Left lung (tissue), 14 donors: ENCODE measurements at places on chromosomes 13 and 19.

- no peak for DNase-seq
Observed at GRCh38 chr19:17687857-17688784, at the start of gene UNC13A. UNC13A (minus strand) TSS chr19:17688354; CDS start chr19:17688199, 155 bp downstream.

- DNase-seq: no peak
Observed at GRCh38 chr19:55441692-55442321, 1.3 kb downstream of the SHISA7 start.

DNA sequence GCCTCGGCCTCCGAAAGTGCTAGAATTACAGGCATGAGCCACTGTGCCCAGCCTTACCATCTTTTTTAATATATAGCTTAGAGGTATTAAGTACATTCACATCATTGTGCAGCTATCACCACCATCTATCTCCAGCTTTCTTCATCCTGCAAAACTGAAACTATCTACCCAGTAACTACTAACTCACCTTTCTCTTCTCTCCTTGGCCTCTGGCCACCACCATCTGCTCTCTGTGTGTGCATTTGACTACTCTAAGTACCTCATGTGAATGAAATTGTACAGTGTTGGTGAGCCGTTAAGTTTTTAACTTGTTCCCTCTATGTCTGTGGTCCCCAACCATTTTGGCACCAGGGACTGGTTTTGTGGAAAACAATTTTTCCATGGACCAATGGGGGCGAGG is 56.1 kb downstream of the CDK8 start:
- DNase-seq: no peak

- DNase-seq: no peak
Observed at GRCh38 chr13:73168953-73169401, 110.2 kb downstream of the KLF5 start.

GRCh38 chr19:36986601-36987000 is 70.5 kb downstream of the ZNF568 start:
- DNase-seq: no peak

GRCh38 chr13:92218615-92219014 is 820.2 kb downstream of the GPC5 start:
- DNase-seq: no peak

GRCh38 chr13:86920961-86921360 is 750.2 kb upstream of the SLITRK5 start:
- DNase-seq: no peak

DNA sequence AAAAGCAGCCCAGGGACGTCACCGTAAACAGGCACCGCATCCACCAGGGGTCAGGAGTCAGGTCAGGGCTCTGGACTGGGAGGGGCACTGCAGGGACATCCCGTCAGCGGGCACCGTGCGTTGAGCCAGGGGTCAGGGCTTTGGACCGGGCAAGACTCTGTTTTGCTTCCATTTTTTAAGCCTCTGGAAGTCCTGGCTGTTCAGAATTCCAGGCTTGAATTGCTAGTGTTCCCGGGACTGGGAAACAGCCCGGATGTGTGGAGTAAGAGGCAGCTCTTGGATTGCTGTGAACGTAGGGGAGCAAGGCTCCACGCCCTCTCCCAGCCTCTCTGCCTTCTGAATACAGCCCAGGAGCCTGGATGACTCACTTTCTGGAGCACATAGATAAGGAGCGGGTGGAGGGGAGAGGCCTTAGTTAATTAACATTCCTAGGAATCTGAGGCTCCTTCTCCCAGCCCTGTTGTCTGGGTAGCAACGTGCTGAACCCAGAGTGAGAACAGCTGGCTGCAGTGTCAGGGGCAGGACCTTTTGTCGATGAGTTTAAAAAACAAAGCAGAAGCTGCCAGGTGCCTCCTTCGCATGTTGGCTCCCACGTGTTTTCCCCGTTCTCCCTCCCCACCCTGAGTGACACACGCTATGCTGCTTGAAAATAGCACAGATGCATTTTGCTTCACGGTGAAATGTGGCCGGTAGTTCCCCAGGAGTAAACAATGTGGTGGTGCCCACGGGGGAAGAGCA is 21.9 kb downstream of the ATP11A start:
- peak; percentile 63 for DNase-seq

DNA sequence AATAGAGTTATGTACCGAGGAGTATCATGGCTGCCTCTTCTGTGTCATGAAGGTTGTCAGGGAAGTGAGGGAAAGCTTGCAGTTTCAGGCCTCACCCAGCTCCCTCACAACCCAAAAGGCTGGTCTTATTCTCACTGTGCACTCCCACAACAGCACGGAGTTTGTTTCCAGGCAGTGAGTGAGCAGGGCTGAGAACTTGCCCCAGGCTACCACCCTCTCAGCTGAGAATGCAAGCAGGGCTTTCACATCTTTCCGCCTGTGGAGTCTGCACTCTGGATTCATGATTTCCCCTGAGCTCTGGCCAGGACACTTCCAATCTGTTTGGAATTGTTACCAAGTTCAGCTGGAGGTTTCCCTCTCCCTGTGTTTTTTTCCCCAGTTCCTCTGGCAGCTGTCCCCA is 2284.7 kb upstream of the PCDH20 start:
- DNase-seq: no peak

DNA sequence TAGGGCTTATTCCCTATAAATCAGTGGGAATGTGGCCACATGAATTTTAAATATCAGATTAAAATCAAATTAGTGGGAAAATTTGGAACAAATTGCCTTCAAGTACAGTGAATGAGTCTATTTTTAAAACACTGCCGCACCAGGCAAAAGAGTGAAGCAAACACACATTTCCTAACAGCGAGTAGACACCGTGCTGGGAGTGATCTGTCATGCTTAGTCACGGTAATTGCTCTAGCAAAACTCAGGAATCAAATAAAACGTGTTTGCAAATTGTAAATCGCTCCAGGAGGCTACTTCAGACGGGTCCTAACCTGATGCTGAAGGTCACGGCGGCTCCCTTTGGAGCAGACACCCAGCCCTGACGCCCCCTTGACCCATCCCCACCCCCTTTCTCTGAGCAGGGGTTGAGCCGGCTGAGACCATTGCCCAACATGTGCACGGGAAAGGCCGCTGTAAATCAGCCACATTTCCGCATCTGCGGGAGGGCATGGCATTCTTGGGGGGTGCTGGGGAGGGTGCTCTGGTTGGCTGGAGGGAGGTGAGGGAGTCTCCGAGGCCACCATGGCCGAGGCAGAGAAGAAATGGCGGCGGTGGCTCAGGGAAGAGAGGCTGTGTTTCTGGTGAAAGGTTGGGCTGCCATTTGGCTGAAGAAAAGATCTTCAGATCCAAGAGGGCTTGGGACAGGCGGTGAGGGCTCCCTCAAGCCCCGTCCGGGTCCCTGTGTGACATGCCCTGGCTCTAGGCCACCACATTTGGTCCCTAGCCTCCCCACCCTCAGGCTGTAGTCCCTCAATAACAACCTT is 8.9 kb downstream of the CEBPA start:
- DNase-seq: peak; percentile 84

DNA sequence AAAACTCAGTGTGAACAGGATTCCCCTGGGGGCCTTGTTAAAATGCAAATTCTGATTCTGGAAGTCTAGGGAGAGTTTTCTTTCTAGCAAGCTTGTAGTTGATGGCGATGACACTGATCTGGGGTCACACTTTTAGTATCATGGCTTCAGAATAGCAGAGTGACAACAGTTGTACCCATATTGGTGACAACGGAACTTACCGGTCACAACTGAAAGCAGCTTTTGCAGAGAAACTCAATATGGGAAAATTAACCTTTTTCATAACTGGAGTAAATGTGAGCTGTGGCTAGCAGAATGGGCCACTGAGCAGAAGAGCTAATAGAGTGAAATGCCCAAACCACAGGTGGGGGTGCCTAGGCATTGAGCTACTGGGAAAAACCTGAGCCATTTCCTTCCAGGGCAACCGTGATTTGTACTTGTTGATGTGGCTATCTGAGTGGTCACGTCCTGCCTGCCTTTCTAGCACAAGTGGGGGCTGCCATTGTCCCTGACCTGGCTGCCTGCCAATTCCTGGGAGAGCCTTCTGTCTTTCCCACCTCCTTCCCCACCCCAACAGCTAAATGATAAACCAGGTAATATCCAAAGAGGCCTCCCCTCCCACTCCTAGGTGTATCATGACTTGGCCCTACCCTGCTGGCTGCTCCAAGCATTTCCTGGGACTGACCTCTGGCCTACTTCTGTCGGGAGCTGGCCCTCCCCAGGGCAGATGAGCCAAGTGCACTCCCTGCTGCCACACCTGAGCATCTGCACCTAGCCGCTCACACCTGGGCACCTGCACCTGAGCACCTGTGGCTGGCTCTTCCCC is 1.7 kb upstream of the SLC10A2 start:
- no peak for DNase-seq

DNA sequence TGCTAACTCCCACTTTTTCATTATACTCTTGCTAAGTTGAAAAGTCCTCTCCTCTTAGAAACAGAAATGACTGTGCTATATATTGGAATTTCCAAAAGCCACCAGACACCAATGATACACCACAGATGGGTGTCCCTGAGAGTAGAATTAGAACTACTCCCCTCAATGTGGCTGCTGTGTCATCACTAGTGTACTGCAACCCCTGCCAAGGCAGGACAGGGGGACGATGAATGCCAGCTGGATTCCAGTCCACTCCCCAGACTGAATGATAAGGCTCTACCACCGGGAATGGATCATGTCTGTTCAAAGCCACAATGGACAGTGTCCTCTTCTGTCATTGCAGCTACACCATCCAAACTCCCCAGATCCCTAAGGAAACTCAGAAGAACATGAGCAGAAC is 69.7 kb upstream of the EDNRB start:
- DNase-seq: no peak

GRCh38 chr19:13060233-13060963 is 42.3 kb downstream of the LYL1 start:
- no peak for DNase-seq

- DNase-seq: no peak
Observed at GRCh38 chr19:38597075-38597474, 20.7 kb downstream of the MAP4K1 start.

GRCh38 chr19:17243830-17244617 is 1.7 kb downstream of the NR2F6 start:
- no peak for DNase-seq

- no peak for DNase-seq
Observed at GRCh38 chr13:97198753-97199152, 23.4 kb upstream of the MBNL2 start.

DNA sequence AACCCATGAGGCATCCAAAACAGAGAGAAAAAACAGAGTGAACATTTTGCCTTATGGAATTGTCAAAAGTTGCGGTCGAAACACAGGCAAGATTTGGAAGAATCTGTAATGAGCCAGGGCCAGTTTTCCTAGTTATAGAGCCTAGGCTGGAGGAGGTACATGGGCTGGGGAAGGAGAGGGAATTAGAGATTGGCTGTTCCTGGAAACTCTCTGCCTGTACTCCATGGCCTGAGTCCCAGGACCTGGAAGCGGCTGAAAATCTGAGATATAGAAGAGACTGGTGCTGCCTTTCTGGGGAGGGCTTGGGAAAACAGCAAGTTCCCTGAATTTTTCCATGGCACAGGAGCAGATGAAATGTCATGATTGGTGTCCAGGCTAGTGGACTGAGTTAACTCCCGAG is 122.8 kb upstream of the KLF12 start:
- DNase-seq: no peak

GRCh38 chr13:30224732-30225131 is 82.6 kb downstream of the KATNAL1 start:
- DNase-seq: no peak

- peak; percentile 86 for DNase-seq
Observed at GRCh38 chr19:18543814-18544475, 572 bp upstream of the FKBP8 start.

DNA sequence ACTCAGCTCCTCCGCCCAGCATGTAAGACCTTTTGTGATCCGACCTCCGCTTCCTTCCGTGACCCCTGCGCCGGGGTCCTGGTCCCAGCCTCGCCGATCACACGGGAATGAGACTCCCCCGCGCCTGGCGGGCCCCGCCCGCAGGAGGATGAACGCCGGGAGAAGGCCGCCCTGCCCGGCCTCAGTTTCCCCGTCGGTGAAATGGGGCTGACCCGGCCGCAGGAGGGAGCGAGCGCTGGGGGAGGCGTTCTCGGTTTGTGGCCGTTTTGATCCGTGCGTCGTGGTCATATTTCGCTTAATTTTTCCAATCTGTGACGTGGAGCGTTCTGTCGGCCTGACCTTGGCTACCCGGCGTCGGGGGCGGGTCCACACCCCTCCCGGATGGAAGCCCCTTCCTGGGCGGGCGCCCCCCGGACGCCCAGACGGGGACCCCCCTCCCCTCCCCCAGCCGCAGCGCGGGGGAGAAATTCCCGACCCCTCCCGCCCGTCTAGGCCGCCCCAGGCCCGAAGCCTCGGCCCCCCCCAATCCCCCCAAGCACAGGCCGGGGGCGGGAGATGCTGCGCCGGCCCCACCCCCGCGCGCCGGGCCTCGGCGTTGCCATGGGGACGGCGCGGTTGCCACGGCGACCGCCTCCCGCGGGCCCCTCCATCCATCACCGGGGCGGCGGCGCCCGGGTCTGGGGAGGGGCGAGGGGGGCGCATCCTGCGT is 11.1 kb downstream of the PALM start:
- DNase-seq: no peak

DNA sequence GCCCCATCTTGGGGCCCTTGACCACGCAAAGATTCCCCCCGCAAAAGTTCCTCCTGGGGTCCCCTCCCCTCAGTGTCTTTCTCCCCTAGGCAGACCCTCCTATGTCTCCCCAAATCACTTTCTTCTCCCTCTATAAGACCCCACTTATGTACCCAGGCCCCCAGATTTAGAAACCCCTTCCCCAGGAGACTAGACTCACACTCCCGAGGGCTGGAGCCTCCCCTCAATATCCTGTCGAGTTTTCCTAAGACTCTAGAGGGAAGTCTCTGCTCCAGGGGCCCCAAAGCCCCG is 1.4 kb downstream of the SLC1A5 start:
- no peak for DNase-seq

DNA sequence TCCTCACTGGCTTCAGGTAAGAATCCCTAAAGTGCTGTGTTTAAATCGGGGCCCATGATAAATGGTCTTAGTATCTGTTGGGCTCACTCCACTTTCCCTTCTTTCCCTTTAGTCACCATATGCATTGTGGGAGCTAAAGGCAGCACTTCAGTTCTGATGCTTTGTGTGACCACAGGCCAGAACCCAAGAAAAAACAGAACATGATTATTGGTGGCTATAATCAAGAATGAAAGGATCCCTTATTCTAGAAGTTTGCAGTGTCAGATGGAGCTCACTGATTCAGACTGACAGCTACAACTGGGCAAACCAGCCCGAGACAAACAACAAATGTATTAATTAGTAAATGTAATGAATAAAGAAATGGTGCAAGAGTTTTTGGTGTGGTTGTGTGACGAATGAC is 57.3 kb upstream of the POMP start:
- no peak for DNase-seq

GRCh38 chr13:75702476-75702875 is 66.3 kb downstream of the LMO7 start:
- DNase-seq: no peak
